ENCODE measurements at places on chromosomes 2 and 18.

- DNase-seq, result no peak
These were observed 125.3 kb upstream of the APCDD1 start for GRCh38 chr18:10329101-10329500.

GRCh38 chr2:45177870-45178269, 168.6 kb upstream of the SIX2 start:
- DNase-seq, result no peak

GRCh38 chr18:38297910-38298309, 732.3 kb upstream of the CELF4 start:
- no peak for DNase-seq

DNA sequence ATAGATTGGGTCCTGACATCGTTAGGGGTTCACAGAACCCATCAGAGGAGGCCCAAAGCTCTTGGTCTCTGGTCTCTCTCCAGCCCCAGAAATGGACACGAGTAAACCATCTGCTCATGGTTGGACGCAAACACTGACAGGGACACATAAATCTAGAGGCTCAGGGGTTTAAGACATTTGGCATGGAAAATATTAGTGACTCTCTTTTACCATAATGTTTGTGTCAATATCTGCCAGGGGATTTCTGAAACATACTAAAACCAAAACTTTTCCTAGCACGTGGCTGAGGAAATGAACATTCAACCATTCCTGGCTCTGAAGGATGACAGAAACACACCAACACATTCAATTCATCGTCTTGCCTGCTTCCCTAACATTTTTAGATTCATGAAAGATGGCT, 226.2 kb downstream of the SP3 start:
- DNase-seq, result no peak

- no peak for DNase-seq
These were observed 287.7 kb downstream of the CMPK2 start for GRCh38 chr2:6577960-6578359.

DNA sequence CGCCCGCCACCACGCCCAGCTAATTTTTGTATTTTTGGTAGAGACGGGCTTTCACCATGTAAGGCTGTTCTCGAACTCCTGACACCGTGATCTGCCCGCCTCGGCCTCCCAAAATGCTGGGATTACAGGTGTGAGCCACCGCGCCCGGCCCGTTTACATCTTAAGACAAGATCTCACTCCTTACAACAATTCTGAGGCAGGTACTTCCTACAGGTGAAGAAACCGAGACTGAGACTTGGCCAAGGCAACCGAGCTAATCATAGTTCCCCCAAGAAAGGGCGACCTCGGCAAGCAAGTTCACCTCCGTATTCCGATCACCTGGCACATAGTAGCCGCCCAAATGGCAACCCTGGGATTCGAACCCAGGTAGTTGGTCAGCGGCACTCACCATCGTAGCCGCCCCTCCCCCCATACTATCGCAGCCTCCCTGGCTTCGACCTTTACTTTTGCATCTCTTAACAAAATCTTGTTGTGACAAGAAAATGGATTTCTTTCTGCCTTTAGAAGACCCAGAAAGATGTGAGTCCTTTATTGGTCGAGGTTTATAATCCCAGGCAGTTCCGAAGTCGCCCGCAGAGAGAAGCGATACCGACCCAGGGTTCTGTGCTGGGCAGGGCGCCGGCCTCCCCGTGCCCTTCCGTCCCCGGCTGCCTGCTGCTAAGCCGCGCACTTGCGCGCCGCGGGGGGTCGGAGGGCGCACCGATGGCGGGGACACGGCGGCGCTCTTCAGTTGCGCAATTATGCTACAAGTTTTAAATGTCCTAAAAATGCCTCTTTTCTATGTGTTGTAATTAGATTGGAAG, 1.1 kb upstream of the FZD5 start:
- DNase-seq, result no peak

- DNase-seq, result no peak
These were observed 158.0 kb downstream of the CSRNP3 start for GRCh38 chr2:165627470-165627869.

DNA sequence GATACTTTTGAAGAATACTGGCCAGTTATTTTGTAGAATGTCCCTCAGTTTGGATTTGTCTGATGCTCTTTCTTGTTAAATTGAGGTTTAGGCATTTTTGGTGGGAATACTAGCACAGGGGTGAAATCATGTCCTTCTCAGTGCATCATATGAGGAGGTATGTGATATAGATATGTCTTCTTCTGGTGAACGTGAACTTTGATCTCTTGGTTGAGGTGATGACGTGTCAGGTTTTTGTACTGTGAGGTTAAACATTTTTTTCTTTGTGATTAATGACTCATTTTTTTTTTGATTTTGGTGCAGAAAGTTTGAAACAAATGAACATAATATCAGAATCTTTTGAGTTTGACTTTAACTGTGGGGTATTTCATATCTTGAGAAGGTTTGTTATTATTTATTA, 11.0 kb downstream of the ZNF407 start:
- no peak for DNase-seq

DNA sequence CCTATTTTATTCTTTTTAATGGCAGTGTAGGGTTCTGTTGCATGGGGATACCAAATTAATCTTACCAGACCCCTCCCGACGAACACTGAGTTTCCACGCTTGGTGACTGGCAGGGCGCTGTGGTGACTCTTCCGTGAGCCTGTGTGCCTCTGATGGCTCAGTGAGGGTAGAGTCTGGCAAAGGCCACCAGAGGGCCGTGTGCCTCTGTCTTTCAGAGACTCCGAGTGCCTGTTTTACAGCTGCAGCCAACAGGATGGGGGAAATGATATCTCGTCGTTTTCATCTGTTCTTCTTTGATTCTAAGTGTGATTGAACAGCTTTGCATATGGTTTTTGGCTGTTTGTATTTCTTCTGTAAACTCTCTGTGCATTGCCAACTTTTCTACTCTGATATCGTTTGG, 99.8 kb downstream of the ZNF236 start:
- peak; percentile 19 for DNase-seq

- no peak for DNase-seq
These were observed 884 bp downstream of the HES6 start for GRCh38 chr2:238238766-238239542.

DNA sequence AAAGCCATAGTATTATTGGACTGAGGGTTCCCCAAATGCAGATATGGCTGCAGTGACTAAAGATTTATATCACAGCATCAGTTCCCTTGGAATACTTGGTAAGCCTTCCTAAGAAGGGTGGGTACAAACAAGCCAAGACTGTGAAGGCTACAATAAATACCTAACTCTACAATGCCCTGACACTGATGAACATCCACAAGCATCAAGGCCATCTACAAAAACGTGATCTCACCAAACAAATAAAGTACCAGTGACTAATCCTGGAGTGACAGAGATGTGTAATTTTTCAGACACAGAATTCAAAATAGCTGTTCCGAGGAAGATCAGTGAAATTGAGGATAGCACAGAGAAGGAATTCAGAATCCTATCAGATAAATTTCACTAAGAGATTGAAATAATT, 254.5 kb downstream of the PARD3B start:
- DNase-seq, result no peak

GRCh38 chr2:189129971-189130370, 49.6 kb downstream of the COL5A2 start:
- DNase-seq, result no peak

GRCh38 chr2:67839668-67840067, 223.1 kb downstream of the C1D start:
- DNase-seq, result no peak

- no peak for DNase-seq
These were observed 64.9 kb upstream of the SLC39A10 start for GRCh38 chr2:195592105-195592504.

- no peak for DNase-seq
These were observed 440.2 kb upstream of the ST6GAL2 start for GRCh38 chr2:107325981-107326786.

DNA sequence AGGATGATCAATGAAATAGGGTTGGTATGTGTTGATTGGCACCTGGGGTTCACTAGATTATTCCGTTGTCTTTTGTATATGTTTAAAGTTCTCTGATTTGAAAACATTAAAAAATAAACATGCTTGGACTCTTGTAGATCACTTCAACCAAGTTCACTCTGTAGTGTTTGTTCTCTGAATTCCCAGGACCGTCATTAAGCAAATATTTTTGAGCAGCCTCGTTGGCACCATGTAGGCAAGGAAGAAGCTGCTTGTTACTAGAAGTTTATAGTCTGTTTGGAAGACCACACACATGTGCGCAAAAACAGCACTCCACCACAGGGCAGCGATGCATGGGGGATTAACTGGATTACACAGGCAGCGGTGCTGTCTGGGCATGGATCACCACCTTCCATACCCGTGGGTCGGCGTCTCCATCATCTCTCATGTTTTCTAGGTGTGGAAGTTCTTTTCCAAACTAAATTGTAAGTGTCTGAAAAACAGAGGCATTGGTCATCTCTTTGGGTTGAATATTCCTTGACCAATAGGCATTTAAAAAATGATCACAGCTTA, 212.2 kb downstream of the FHOD3 start:
- DNase-seq, result no peak

DNA sequence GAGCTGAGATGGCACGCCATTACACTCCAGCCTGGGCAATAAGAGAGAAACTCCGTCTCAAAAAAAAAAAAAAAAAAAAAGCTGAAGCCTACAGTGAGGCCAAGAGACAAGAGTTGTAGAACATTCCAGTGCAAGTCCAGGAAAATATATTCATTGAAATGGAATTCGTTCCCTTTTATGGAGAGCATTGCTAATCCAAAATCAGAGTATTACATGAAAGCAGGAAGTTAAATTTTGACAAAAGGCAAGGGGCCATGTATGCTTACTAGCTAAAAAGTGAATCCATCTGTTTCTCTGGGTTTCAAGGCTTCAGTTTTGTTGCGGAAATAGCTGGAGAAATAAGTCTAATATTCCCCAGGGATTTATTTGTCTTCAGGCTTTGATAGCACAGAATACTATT, 471.7 kb downstream of the THSD7B start:
- no peak for DNase-seq

DNA sequence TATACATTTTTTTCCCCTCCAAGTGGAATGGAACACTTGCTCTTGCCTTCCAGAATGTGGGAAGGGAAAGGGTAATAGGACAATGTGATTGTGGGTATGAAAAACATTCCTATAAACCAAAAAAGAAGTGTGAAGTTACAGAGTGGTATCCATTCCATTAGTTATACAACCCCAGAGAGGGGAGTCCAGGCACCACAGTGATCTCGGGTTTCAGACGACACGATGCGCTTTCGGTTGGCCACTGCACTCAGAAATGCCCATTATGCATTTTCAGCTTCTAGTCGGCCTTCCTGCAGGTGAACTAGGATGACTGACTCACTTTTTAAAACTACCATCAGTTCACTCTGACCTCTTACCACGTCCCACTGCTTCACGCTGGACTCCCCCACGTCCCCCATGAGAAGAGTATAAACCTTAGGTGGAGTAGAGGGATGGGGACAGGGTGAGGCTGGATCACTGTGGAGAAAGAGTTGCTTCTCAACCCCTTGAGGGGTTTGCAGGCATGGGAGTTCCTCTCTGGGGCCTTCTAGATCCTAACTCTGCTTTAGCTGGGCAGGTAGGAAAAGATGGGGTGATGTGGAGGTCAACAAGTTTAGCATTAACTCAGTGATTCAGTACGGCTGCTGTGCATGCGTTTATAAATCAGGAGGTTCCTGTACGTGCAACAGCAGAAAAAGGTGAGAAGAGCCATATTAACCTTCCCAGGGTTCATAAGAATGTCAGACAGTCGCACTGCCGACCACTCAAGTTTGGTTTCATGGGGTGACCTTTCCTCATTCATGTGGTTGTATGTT, 50.5 kb downstream of the ZNF532 start:
- no peak for DNase-seq

- no peak for DNase-seq
These were observed 71.3 kb upstream of the FN1 start for GRCh38 chr2:215507136-215507535.

GRCh38 chr18:36075862-36076587, 8.7 kb upstream of the RPRD1A start:
- no peak for DNase-seq

- no peak for DNase-seq
These were observed 205.1 kb downstream of the TPGS2 start for GRCh38 chr18:36623681-36624190.

- DNase-seq, result no peak
These were observed 2.2 kb upstream of the NRP2 start for GRCh38 chr2:205680067-205680466.

DNA sequence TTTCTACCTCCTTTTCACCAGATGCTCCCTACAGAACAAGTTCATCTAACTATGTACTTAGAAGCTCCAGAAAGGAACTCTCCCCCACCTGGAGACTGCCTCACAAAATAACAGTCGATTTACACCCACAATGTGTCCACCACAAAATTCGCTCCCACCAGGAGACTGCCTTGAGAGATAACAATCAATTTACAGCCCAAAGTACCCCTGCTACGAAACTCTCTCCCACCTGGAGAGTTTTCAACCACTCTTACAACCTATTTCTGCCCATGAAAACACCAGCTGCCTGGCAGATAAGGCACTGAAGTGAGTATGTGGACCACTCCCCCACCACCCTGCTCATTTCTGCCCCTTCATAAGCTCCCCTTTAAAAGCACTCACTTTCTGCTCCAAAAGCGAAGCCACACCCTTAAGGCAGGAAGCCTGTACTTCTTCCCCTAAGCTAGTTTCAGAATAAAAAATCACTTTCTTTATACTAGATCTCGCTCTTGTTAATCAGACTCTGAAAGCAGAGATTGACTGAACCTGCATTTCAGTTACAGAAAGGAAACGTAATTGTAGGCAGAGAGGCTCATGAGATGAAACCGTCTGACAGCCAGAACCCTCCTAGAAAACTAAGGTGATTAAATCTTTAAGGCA, 94.4 kb upstream of the RBBP8 start:
- DNase-seq, result no peak

DNA sequence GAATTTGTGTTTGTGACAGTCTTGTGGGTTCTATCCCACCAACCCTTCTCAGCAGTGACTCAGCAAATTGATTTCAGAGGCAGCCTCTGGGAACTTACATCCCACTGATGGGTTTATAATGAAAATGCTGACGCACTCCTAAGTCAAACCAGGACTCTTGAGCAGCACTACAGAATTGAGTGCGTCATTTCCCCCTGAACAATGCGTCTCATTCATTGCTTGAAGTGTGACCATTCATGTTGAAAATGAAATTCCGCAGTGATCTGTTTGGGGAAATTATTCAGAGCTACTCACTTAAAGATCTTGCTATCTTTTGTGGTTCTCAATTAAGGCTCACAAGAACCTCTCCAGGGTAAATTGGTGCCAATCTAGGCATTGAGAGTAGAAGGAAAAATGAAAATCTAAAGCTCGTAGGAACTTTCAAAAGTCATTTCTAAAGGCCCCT, 417.7 kb upstream of the SLC14A2 start:
- no peak for DNase-seq

DNA sequence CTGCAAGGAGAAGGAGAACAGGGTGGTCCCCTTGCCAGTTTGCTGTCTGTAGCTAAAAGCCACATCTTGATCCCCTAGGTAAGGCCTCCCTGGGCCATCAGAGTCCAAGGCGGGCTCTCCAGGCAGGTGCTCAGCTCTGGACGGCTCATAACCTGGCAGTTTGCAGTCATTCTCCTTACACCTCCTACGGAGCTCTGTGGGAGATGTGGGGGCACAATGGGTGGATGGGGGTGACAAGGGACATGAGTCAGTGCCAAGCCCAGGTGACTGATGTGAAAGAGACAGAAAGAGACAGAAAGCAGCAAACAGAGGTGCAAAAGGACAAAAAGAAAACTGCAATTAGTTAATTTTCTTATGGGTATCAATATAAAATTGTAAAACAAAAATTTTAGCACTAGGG, 120.6 kb upstream of the ZBTB14 start:
- no peak for DNase-seq
